ENCODE measurements at places on chromosomes 7 and 10.

DNA sequence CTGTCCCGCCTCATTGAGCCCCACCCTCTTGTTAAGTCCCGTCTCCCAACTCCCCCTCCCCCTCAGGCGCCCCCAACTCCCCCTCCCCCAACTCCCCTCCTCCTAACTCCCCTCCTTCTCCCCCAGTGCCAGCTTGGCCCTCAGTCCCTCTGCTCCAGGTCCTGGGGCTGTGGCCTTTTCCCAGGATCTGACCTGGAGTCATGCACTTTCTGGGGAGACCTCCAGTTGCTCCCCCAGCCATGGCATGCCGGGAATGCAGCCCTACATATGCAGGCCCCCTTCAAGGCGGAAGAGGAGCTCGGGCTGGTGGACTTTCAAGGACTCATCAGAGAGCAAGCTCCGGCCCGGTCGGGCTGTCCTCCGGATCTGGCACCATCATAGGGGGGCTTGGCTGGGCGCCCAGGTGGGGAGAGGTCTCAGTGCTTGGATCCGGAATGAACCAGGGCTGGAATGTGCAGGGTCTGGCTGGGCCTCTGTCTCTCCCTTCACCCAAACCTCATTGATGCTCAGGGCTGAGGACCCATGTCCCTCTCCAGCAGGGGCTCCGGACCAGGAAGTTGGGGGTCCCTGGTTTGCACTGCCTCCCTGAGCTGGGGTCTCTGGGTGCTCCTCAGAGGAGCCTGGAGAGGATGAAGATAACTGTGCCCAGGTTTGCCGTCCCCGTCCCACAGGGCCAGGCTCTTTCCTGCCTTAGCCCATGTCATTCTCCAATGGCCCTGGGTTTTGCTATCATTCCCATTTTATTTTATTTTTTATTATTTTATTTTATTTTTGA lies 41.1 kb downstream of the TMEM270 start:
- DNase-seq, result no peak

DNA sequence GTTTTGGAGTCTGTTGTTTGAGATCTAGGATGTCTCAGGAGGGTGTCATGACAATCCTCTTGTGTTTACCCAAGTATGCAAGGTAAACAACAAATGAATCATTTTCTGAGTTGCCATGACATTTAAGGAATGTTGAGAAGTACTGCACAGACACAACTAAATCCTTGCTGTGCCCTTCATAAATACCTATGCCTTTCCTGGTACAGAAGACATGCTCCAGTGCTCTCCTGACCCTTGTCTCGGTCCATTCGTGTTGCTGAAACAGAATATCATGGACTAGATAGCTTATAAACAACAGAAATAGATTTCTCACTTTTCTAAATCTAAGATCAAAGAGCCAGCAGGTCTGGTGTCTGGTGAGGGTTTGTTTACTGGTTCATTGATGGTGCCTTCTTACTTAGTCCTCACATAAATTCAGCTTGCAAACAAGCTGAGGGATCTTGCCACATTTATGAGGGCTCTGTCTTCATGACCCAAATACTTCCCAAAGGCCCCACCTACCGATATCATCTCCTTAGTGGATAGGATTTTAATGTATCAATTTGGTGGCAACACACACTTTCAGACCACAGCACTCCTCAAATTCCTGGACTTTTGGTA lies 341.8 kb upstream of the SEMA3A start:
- no peak for DNase-seq

GRCh38 chr10:103726637-103727036 lies 128.7 kb downstream of the SH3PXD2A start:
- no peak for DNase-seq

DNA sequence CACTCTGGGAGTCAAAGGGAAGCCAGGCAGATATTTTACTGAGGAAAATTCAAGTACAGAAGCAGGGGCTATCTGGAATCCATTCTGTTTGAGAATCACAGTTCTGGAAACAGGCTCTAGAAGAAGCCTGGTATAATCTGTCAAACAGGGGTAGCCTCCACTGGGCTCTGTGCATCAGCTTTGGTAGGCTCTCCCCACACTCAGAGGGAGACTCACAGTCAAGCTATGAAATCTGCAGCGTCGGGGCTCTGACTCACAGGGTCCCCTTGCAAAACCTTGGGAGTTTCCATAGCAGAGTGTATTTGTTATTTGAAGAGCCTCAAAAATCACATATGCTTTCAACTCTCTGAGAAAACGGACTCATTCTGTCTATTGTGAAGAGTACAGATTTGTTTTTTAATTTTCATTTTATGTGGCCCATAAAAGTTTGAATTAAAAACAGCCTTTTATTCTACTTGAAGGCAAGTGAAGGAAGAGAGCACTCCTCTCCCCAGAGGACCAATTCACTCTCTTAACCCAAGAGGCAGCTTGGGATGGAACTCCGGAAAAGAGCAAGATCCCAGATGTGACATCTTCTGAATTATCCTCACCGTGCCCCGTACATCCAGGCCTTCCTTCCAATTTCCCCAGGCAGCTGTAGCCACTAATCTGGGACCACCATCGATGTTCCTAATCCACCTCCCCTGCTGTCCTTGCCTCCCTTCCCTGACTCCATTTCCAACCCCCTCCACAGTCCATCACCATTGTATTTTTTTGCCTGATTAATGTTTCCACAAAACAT lies 590.9 kb upstream of the MGMT start:
- DNase-seq, result no peak

- no peak for DNase-seq
Observed at GRCh38 chr7:133675510-133676218, 422.8 kb downstream of the EXOC4 start.

GRCh38 chr7:140624392-140625191 lies 16.0 kb downstream of the DENND2A start:
- no peak for DNase-seq

DNA sequence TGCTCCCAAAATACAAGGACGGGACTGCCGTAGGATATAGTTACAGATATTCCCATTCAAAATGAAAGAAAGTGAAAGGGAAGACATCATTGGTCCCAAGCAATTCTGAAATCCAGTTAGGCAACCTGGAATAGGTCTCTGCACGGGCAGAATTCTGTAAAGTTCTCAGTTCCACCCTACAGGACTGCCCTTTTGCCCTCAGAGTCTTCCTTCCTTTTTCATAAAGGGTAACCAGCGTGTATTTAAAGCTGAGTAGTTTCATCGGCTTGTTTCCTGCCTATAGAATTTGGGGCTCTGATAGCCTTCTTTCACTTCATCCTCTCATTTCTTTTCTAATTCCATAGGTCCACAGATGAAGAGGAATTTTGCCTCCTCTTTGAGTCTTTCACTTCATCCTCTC lies 20.0 kb downstream of the COPG2 start:
- no peak for DNase-seq

DNA sequence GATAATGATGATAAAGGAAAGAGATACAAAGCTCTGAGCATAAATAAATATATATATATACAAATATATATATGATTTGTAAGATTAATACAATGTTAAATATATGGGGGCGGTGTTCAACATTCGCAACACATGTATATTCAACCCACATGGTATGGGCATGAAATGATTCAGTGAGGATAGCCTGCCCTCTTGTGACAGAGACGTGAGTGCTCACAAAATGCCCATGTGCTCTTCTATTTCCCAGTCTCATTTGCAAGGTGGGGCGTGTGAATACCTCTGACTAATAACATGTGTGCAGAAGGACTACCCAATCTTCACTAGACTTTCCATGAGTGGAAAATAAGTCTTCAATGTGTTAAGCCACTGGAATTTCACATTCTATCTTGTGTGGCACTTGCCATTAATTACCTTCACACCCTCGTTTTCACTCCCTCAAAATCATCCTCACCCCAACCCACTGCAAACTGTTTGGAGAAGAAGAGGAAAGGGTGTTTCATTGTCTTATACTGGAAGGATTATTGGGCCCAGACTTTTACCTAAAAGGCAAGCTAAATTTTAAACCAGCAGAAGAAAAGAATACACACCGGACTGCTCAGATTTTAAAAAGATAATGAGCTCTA lies 26.9 kb downstream of the ASAH2 start:
- DNase-seq, result peak; percentile 19

DNA sequence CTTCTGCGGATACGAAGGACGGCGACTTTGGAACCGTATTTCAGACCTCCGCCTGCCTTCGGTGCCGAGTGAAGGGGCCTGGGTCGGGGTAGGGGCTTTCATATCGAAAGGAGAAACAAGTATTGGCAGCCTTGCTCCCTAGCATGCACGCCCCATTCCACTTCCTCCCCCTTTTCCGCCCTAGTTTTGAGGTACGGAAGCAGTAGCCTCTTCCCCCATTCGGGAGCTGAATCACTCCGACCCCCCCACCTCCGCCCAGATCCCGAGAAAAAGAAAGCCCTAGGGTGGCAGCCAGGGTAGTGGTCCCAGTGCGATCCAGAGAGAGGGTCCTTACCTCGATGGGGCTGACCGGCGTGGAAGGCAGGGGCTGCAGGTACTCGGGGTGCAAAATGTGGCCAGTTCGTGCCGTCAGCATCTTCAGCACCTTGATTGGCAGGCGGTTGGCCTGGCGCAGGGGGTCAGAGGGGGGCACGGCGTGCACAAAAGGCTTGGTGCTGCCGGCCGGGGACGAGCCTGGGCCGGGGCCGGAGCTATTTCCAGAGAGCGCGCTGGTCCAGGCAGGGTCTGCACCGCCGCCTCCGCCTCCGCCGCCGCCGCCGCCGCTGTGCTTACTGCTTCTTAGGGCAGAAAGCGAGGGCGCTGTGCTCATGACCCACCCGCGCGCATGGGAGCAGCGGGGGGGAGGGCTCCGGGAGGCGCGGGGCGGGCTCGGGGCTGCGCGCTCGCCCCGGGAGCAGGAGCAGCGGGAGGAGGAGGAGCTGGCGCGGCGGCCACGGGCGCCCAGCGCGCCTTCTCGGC lies 594 bp downstream of the ZNF503 start:
- peak; percentile 67 for DNase-seq

All from head of caudate nucleus (tissue), 42 donors.